ENCODE measurements at places on chromosomes 12 and 14. TPM values are rescaled to one million over a fixed set of nuclear protein-coding genes. Genes with fewer than 3 reads are reported as not detected.

Gene GNB3
- 2.4 TPM for total RNA-seq

GRCh38 chr14:35337269-35338255 lies 45.4 kb downstream of the PSMA6 start:
- no peak for DNase-seq

GRCh38 chr12:11981121-11981733 lies 89.5 kb upstream of the BCL2L14 start:
- DNase-seq = no peak

- no peak for DNase-seq
Observed at GRCh38 chr12:93358058-93358457, 19.7 kb upstream of the NUDT4 start.

Gene SLC6A12
- 1.2 TPM for total RNA-seq

Gene TMEM30B
- 0.39 TPM for total RNA-seq
